ENCODE measurements at places on chromosomes 6 and 20.

- DNase-seq, result no peak
Measured at GRCh38 chr20:41394931-41395666, 28.5 kb upstream of the EMILIN3 start.

DNA sequence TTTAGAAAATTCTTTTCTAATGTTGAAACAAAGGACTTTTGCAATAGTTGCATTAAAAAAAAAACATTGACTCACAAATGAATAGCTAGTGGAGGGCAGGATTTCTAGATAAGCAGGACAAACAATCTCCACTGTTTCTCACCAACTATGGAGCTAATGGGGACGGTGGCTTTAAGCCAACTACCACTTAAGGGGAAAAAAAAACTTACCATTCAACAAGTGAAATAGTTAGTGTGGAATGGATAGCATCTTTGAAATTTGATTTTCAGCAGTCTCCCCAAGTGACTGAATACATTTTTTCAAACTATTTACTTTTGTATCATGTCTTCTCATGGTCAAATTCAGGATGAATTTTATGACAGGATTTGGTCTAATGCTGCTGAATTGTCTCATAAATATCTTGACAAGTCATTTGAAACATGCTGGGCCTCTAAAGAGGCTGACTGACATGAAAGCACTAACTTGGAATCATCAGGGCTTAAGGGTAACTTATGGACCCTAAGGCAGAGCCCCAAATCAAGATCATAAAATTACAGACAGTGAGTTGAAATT lies 100.5 kb downstream of the EYA4 start:
- DNase-seq, result no peak

DNA sequence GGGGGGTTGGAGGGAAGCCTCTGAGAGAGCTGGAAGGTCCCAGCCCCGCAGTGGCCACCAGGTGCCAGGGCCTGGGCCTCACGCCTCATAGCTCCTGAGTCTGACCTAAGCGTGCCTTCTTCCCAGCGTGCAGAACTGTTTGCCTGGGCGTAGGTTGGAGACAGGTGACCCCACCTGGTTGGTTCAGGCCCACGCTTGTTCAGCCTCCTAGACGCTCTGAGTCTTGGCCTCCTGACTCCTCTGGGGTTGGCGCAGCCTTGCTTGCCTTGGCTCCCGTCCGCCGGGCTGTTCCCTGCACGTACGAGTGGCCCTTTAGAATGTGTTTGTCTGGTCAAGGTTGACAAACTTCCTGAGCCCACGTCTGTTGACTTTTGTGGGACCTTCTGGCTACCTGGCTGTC lies 70.8 kb downstream of the EYA2 start:
- DNase-seq, result no peak

DNA sequence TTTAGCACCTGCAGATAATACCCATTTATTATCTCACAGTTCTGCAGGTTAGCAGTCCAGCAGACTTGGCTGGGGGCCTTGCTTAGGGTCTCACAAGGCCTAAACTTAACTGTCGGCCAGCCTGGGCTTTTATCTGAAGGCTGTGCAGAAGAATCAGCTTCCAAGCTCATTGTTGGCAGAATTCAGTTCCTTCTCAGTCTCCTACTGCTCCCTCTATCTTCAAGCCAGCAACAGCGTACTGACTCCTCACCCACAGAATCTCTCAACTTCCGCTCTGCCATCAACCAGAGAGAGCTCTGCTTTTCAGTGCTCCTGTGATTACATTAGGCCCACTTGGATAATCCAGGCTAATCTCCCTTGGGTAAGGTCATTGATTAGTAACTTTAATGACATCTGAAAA lies 30.2 kb upstream of the NHSL1 start:
- no peak for DNase-seq

DNA sequence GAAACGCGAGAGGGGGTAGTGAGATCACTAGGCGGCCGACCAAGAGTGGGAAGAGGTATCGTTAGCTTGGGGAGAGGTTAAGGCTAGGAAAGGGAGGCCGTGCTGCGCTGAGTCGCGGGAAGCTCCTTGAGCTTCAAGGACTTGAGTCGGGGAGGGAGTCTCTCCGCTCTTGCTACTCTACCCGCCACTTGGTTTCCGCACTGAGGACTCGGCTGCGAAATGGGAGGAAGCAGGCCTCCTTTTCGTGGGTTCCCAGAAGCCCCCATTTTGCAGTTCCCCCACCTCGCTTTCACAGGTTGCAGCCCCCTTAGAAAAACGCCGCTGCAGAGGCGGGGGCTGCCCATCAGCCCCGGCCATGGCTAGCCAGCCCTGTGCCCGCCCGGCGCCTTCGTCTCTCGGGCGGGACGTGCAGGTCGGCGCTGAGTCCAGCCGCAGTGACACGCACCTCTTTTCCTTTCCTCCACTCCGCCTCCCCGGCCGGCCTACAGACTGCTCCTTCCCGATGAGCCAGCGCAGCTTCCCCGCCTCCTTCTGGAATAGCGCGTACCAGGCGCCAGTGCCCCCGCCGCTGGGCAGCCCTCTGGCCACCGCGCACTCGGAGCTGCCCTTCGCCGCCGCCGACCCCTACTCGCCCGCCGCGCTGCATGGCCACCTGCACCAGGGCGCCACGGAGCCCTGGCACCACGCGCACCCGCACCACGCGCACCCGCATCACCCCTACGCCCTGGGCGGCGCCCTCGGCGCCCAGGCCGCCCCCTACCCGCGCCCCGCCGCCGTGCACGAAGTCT lies 4.9 kb downstream of the VGLL2 start:
- no peak for DNase-seq

DNA sequence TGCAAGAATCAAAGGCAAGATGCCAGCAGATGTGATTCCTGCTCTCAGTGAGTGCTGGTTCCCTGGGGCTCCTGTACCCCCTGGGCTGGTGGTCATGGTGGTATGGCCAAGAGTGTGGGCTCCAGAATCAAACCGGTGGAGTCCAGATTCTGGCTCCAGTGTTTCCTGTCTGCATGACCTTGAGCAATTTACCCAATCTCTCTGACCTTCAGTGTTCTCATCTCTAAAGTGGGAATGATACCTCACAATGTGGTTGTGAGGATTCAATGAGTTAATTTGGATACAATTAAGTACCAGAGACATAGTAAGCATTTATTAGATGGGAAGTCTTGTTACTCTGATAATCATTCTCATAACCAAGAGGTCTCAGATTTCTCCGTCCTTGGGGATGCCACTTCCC lies 218.4 kb upstream of the JARID2 start:
- no peak for DNase-seq

Measured in amygdala (tissue), 56 donors.